OCI-LY7 (cell line): ENCODE measurements at places on chromosomes 2 and 18. TPM values are rescaled to one million over a fixed set of nuclear protein-coding genes. Genes with fewer than 3 reads are reported as not detected.

ELOA2 gene
- total RNA-seq = not detected in 2 replicates

FOSL2 gene
- total RNA-seq = 0.39 and 1.0 TPM in 2 replicates

DLX1 gene
- not detected in 2 replicates for total RNA-seq

PDE11A gene
- not detected in 2 replicates for total RNA-seq

TNFRSF11A gene
- not detected in 2 replicates for total RNA-seq

DNAH7 gene
- total RNA-seq = not detected in 2 replicates

SPRED2 gene
- total RNA-seq = 41.9 and 49.1 TPM in 2 replicates

RPRM gene
- not detected in 2 replicates for total RNA-seq
